ENCODE measurements at places on chromosomes 12 and 14. TPM values are rescaled to one million over a fixed set of nuclear protein-coding genes. Genes with fewer than 3 reads are reported as not detected.

The GLS2 gene
- 4.7 TPM for total RNA-seq

The HPD gene
- total RNA-seq: not detected

The CLMN gene
- 0.91 TPM for total RNA-seq

The NUP107 gene
- 156 TPM for total RNA-seq

The TMEM19 gene
- total RNA-seq: 21.6 TPM

The RFX4 gene
- total RNA-seq: not detected

The CDK4 gene
- total RNA-seq: 304 TPM

- H3K27me3 ChIP-seq: peaks cover 24% of the 10 kb centered on the region
- H3K4me1 ChIP-seq: no peaks in the 10 kb centered on the region
- no peaks in the 10 kb centered on the region for H3K36me3 ChIP-seq
- no peak overlapping the region for H3K27ac ChIP-seq
Measured at GRCh38 chr14:78157494-78158437, 12.4 kb upstream of the NRXN3 start.

DNA sequence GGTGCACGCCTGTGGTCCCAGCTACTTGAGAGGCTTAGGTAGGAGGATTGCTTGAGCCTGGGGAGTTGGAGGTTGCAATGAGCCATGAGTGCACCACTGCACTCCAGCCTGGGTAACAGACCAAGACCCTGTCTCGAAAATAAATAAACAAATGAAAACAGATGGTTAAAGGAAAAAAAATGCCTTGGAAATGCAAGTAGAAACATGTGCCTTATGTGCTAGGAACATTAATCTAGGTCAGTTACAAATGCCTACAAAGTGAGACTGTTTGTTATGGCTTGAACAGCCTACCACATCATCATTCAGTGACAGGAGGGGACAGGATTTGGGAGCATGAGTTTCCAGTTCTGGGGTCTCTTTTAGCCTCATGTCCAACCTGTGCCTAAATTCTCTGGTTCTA is 52.4 kb upstream of the BCAT1 start:
- H3K4me1 ChIP-seq: peaks cover 21% of the 10 kb centered on the region
- no peak overlapping the region for H3K27ac ChIP-seq
- DNase-seq: no peak
- H3K36me3 ChIP-seq: no peaks in the 10 kb centered on the region

DNA sequence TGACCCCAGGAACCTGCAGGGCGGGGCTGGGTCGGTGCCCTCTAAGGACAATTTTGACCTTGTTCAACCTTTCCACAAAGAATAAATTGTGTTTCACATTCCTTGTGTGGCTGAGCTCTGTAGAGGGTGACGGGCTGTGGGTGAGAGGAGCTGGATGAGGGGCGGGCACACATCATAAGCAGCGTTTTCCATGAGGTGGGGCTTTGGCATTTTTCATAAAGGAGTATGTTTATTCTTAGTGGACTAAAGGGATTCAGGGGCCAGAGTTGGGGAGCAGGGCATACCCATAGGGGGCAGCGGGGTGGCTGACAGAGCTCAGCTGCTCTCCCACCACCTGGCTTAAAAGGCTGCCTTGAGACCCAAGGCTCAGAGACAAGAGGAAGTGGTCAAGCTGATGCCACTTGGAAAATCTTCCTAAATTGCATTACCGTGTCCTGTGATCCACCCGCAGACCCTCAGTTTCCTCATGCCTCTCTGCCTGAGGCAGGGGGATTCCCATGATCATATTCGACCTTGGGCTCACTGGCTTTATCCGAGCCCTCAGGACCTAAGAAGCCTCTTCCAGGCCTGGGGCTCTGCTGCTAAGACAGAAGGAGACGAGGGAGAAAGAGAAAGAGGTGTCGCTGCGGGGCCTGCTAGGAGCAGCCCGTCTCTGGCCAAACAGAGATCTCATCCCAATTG is 11.4 kb downstream of the MMP14 start:
- peaks cover 23% of the 10 kb centered on the region for H3K27me3 ChIP-seq
- H3K4me1 ChIP-seq: peaks cover 2% of the 10 kb centered on the region
- no peak overlapping the region for H3K4me3 ChIP-seq
- no peak overlapping the region for H3K27ac ChIP-seq
- H3K36me3 ChIP-seq: no peaks in the 10 kb centered on the region
- DNase-seq: no peak

DNA sequence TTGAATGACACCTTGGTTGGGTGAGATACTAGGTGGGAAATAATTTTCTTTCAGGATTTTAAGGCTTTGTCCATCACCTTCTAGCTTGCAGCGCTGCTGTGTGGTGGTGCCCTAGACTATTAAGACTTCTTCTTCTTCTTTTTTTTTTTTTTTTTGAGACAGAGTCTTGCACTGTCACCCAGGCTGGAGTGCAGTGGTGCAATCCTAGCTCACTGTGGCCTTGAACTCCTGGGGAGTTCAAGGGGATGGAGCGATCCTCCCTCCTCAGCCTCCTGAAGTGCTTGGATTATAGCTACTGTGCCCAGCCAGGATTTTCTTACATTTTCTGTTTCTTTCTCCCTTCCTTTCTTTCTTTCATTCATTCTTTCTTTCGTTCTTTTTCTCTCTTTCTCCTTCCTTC is 10.3 kb upstream of the MTA1 start:
- no peak for DNase-seq
- H3K27me3 ChIP-seq: peaks cover 27% of the 10 kb centered on the region
- no peak overlapping the region for H3K27ac ChIP-seq
- H3K4me3 ChIP-seq: no peak overlapping the region
- peaks cover 8% of the 10 kb centered on the region for H3K4me1 ChIP-seq

DNA sequence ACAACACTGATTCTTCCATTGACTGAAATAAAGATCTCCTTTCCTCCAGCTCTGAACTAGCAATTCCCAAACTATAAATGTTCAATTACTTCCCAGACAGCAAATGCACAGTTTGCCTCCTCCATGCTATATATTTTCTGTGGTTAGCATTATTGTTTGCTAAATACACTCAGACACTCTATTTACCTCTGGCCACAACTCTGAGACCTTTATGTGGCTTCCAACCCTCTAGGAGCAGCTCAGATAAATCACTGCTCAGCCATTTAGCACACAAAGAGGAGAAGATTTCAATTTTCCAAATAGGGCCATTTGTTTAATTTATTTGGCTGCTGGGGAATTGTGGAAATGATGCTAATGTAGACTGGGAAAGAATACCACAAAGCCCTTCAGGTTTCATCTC is 202.0 kb downstream of the SPTSSA start:
- no peaks in the 10 kb centered on the region for H3K4me1 ChIP-seq
- H3K4me3 ChIP-seq: no peak overlapping the region
- no peaks in the 10 kb centered on the region for H3K36me3 ChIP-seq
- DNase-seq: no peak

DNA sequence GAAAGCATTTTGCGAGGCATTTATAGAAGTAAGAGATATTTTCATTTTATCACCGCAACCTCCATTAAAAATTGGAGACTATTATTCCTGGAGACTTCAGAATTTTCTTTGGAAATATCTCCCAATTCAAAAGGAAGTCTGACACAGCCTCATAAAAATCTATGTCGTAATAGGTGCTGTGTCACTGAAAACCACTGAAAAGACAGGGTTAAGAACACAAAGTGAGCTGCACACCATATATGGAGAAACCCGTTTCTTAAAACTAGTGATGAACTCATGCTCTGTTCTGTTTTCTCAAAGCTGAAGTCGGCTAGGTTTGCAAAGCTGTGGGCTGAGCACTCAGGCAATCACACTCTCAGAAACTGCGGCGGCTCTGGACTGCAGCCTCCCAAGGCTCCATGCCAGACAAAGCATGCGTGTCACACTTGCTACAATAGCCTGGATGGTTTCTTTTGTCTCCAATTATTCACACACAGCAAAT is at the start of gene GLIPR1:
Gene GLIPR1 (plus strand): TSS at position 287 of the 481 bp plus-strand sequence. CDS start 126 bp downstream, at position 413.
- DNase-seq: peak; percentile 77
- peaks cover 16% of the 10 kb centered on the region for H3K36me3 ChIP-seq
- H3K27me3 ChIP-seq: no peaks in the 10 kb centered on the region
- H3K4me3 ChIP-seq: peak within 1 kb of the TSS; percentile 90
- peaks cover 75% of the 10 kb centered on the region for H3K4me1 ChIP-seq

DNA sequence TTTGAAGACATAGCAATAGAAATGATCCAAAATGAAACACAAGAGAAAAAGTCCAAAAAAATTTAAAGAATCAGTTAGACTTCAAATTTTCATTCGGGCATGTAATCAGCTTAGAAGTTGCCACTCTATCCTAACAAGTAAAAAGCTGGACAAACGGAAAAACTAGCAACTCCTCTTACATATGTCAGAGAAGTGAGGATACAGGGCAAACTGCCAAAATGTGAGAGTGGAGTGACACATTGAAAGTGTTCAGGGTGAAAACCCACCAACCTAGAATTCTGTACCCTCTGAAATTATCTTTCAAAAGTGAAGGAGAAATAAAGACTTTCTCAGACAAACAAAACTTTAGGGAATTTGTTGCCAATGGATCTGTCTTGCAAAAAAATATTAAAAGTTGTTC is 42.0 kb upstream of the CHPT1 start:
- no peaks in the 10 kb centered on the region for H3K4me1 ChIP-seq
- no peak overlapping the region for H3K27ac ChIP-seq
- no peaks in the 10 kb centered on the region for H3K36me3 ChIP-seq
- peaks cover 11% of the 10 kb centered on the region for H3K27me3 ChIP-seq
- no peak overlapping the region for H3K4me3 ChIP-seq

- peaks cover 20% of the 10 kb centered on the region for H3K4me1 ChIP-seq
Measured at GRCh38 chr14:69443296-69443805, 41.2 kb upstream of the PLEKHD1 start.

- H3K4me3 ChIP-seq: no peak overlapping the region
- H3K36me3 ChIP-seq: no peaks in the 10 kb centered on the region
- no peaks in the 10 kb centered on the region for H3K4me1 ChIP-seq
- H3K27ac ChIP-seq: no peak overlapping the region
Measured at GRCh38 chr14:30389877-30390385, 169.0 kb upstream of the G2E3 start.

DNA sequence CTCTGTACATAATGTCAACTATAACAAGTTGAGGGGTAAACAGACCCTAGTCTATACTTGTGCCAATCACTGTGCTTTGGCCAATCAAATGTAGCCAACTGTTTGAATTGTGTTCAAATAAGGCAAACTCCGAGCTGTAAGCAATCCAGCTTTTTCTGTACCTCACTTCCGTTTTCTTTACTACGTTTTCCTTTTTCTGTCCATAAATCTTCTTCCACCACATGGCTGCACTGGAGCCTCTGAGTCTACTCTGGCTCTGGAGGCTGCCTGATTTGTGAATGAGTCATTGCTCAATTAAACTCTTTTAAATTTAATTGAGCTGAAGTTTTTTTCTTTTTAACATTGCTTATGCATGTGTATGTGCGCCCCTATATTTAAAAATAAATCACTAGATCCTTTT is 29.7 kb downstream of the CLEC1A start:
- H3K4me1 ChIP-seq: no peaks in the 10 kb centered on the region
- peaks cover 25% of the 10 kb centered on the region for H3K27me3 ChIP-seq
- H3K27ac ChIP-seq: no peak overlapping the region
- DNase-seq: no peak

DNA sequence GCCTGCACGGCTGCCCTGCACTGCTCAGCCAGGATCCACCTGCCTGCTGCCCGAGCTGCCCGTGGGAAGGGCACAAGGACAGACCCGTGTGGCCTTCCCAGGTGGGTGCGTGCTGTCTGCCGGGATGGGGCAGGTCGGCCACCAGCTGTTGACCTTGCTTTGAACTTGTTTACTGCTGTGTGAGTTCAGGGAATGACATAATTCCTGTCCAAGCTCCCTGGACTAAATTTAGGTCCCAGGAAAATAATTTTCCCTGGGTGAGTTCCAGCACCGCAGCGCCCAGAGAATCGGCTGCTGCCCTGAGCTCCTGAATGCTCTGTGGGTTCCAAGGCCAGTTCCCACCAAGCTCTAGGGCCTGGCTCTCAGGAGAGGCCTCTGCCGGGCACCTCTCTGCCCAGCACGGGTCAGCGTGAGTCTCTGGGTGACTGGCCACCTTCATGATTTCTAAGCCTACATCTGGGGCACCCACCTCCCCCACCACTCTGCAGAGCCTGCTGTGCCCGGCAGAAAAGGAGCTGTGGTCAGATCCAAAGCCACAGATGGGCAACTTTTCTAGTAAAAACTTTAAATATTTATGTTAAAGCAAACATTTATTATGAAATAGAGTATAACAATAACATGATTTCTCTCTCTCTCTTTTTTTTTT is 27.2 kb upstream of the MLXIP start:
- no peaks in the 10 kb centered on the region for H3K36me3 ChIP-seq
- H3K4me1 ChIP-seq: peaks cover 6% of the 10 kb centered on the region
- no peaks in the 10 kb centered on the region for H3K27me3 ChIP-seq
- H3K4me3 ChIP-seq: no peak overlapping the region
- no peak overlapping the region for H3K27ac ChIP-seq

DNA sequence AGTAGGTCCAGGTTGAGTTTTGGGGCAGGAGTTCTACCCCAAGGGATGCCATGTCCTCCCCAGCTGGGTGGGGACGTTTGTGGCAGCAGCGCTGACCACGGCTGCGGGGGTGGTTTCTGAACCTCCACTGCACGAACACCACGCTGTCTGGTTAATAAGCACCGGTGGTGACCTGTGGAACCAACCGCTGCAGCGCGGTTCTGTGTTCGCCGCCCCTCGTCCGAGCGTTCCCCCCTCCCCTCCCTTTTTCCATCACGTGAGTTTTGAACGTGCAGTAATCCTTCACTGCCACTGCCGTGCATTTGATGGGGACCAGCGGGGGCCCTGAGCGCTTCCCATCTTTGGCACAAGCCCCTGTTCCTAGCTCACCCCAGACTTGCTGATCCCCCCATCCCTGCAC is 6.4 kb upstream of the ADSS1 start:
- H3K36me3 ChIP-seq: peaks cover 3% of the 10 kb centered on the region
- no peak overlapping the region for H3K4me3 ChIP-seq
- H3K27ac ChIP-seq: no peak overlapping the region

GRCh38 chr14:60878536-60878935 is 102.3 kb downstream of the TRMT5 start:
- peaks cover 36% of the 10 kb centered on the region for H3K36me3 ChIP-seq
- DNase-seq: no peak
- H3K27ac ChIP-seq: no peak overlapping the region
- no peak overlapping the region for H3K4me3 ChIP-seq

- DNase-seq: no peak
- no peaks in the 10 kb centered on the region for H3K4me1 ChIP-seq
- no peaks in the 10 kb centered on the region for H3K27me3 ChIP-seq
- H3K27ac ChIP-seq: no peak overlapping the region
Measured at GRCh38 chr12:115261691-115262398, 577.9 kb upstream of the TBX3 start.

DNA sequence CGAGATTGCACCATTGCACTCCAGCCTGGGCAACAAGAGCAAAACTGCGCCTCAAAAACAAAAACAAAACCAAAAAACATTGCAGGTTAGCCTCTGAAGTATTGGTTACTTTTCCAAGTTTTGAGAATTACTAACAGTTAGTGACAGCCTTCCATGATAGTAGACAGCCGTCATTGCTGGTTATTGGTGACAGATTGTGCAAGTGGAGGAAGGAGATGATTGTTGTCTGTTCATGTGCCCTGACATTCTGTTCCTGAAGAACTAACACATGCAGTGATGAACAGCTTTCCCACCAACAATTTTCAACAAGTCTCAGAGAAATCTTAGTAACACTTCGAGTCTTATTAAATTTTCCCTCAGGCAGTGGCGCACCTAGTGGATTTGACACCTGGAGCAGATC is 89.3 kb upstream of the NAP1L1 start:
- no peaks in the 10 kb centered on the region for H3K4me1 ChIP-seq
- H3K27ac ChIP-seq: no peak overlapping the region
- DNase-seq: no peak
- H3K4me3 ChIP-seq: no peak overlapping the region
- H3K27me3 ChIP-seq: peaks cover 28% of the 10 kb centered on the region
